ENCODE measurements at places on chromosomes 2 and 18.

DNA sequence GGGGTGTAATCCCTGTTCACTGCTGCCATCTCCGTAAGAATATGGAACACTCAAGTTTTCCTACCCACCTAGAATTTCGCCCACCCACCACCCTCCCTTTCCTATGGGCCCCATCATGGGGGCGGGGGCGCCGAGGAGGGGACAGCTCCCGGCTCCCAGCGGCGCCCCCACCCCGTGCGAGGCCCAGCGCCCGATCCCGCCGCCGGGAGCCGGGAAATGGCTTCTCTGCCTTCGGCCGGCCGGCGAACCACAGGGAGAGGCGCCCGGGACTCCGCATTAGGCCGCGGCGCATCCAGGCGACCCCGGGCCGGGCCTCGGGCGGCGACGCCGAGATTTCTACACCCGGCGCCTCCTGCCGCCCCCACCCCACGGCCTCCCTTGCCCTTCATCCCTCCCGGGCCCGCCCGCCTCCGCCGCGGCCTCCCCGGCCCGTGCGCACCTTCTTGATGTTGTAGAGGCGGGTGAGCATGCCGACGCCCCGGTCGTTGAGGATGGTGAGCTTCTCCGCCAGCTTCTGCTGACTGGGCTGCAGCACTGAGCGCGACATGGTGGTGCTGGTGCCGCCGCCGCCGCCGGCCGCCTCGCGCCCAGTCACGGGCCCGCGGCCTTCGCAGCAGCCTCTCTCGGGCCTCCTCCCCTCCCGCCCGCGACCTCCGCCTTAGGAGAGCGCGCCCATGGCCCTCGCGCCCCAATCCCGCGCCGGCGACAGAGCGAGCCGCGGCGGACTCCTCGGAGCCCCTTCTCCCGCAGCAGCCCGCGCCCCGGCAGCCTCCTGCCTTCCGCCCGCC is 510 bp downstream of the NCKAP1 start:
- DNase-seq: peak; percentile 31

GRCh38 chr18:33355263-33355662 is 85.3 kb downstream of the CCDC178 start:
- DNase-seq: no peak

DNA sequence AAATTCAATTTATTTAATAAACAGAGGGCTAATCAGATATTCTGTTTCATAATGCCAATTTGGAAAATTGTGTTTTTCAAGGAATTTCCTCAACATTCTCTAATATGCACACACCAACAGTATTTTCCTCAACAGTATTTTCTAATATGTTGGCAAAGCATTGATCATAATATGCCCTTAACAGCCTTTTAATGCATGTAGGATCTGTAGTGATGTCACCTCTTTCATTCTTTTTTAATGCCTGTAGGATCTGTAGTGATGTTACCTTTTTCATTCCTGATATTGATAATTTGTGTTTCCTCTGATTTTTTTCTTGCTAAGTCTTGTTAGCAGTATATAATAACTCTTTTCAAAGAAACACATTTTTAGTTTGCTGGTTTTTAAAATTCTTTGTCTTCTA is 15.9 kb downstream of the VWA3B start:
- DNase-seq: no peak

- no peak for DNase-seq
Observed at GRCh38 chr2:156340804-156341451, 8.4 kb upstream of the NR4A2 start.

DNA sequence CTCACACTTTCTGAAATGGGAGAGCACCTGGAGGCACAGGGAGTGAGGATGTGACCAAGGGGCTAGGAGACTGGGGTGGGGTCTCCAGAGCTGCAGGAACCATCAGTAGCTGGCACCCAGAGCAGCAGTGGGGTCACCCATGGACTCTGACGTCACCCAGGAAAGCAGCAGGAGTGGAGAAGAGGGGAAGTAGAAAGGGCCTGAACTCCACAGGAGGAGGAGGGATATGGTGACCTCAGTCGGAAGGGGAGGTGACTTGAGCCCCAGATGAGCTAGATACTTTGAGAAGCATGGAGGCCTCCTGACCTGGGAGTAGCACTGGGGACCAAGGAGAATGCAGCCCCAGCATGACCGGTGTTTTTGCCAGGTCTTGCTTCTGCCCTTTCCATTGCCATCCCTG is 8.8 kb downstream of the NMUR1 start:
- DNase-seq: no peak

DNA sequence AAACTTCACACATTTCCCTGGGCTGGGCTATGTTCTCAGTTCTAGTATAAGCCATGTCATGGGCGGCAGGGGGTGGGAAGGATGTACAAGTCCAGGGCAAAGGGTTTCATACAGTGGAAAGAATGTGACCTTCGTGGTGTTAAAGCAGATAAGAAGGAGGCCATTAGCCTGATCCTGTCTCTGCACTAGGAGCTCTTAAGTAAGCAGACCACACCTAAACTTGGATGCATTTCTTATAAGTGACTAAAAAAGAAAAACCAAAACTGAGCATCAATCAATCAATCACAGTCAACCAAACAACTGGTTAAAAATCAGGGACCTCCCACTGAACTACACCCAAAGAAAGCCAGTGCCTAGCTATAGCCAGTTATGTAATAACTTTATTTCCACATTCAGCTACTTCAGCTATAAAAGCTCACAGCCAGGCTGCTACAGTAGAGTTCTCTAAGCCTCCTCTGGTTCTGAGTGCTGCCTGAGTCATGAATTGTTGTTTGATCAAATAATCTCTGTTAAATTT is 46.8 kb upstream of the RIOK3 start:
- DNase-seq: no peak

DNA sequence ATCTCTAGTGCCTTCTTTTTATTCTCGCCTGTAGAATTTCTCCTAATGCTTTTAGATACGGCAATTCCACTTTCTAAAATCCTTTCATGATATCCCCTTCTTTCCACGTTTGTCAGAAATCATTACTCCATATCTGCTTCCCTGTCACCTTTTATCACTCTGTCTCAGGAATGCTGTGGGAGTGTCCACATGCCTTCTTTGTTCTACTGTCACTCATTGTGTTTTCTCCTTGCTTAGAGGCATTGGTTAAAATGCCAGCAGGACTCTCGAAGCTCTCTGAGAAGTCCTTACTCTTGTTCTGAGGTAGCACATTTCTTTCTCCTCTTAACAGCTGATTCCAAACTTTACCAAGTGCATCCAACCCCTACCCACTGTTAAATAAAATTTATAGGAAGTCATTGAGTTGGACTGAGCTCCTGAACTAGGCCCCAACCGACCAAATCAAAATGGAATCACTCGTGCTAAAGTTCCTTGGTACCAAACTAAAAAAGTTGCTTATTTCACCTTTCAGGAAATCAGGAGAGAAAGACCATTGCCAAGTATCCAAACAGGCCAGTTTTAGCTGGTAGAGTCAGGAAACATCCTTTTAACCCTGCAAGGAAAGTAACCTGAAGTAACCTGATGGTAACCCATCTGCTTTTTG is 10.6 kb upstream of the GALNT5 start:
- no peak for DNase-seq

DNA sequence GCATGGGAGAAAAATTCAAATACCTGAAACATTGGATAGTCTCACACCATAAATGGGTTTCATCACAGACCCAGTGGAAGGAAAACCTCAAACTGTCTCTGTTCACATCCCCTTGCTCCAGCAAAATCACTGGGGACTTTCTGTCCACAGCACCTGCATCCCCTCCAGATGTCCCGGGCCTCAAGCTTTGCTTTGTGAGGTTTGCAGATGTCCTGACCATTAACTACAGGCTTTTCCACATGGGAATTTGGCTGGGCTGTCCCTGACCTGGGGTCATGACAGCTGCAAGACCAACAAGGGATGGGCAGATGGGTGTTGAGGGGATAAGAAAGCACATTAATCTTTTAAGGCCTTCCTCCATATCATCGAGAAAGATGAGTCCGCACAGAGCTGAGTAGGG is 427.9 kb downstream of the TXNL1 start:
- DNase-seq: no peak

DNA sequence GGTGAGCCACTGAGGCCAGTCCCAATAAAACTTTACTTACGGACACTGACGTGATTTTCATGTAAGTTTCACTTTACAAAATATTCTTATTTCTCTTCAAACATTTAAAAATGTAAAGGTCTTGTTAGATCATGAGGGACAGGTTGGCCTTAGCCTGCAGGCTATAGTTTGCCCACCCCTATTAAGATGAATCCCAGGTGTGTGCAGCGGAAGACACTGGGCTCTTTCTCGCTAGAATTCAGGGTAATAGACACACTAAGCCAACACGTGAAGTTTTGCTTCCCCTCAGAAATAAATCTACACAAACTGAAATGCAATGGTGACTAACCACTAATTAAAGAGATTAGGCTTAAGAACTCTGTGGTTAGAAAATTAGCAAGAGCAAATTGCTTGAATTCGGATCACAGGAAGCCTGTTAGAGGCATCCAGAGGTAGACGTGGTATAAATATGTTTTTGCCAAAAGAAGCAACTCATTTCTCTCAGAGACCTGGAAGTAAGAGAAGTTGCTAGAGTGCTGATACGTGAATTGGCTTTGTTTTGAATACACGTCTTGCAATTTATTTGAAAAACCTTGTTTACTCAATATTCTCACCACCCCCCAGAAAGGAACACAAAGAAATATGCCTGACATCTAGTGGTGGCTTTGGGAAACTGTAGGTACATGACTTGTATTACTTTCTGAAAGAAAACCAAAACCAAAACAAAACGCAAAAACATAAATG is 151.6 kb downstream of the DTNB start:
- peak; percentile 8 for DNase-seq

GRCh38 chr2:98013407-98014042 is 17.8 kb upstream of the TMEM131 start:
- DNase-seq: no peak

DNA sequence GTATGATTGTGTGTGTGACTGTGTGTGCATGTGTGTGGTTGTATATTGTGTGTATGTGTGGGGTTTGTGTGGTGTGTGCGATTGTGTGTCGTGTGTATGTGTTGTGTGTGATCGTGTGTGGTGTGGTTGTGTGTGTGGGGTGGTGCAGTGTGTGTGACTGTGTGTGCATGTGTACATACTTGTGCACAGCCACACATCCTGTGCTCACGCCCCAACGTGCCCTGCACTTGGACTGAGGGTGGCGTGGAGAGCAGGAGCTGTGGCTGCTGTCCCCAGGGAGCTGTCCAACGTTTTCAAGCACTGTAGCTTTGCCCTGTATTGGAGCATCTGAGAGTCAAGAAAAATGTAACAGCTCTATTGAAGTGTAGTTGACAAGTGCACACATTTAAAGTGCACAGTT is 243.2 kb upstream of the HDAC4 start:
- no peak for DNase-seq

DNA sequence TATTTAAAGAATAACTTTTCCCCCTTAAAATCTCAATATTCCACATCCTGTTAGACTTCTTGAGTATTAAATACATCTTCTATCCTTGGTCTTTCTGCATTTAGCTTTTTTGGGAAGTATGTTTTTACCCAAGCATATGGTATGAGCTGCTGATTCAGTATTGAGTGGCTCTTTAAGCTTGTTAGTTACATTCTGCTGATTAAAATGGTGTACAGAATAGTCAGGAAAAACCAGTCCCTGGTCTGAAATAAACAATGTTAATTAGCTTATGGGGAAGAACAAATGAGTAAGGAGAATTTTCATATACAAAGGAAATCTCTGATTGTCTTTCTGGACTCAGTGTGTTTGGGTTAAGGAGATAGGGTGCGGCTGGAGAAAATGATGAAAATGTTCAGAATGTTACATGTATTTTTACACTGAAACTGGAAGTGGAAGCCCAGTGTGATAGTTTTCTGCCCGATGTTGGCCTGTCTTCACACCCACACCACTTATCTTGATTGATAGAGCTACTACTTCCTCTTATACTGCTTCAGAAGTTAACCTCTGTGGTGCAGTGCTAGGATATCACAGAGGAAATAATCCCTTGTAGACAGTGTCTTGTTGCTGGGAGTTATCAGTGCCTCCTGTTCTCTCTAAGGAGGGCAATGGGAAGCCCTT is 84.0 kb downstream of the MSH2 start:
- DNase-seq: no peak

- no peak for DNase-seq
Observed at GRCh38 chr2:213545964-213546475, 261.8 kb downstream of the SPAG16 start.

- DNase-seq: no peak
Observed at GRCh38 chr2:231159306-231159705, 34.5 kb upstream of the HTR2B start.

GRCh38 chr2:217407362-217407761 is 547.5 kb upstream of the TNP1 start:
- DNase-seq: no peak

DNA sequence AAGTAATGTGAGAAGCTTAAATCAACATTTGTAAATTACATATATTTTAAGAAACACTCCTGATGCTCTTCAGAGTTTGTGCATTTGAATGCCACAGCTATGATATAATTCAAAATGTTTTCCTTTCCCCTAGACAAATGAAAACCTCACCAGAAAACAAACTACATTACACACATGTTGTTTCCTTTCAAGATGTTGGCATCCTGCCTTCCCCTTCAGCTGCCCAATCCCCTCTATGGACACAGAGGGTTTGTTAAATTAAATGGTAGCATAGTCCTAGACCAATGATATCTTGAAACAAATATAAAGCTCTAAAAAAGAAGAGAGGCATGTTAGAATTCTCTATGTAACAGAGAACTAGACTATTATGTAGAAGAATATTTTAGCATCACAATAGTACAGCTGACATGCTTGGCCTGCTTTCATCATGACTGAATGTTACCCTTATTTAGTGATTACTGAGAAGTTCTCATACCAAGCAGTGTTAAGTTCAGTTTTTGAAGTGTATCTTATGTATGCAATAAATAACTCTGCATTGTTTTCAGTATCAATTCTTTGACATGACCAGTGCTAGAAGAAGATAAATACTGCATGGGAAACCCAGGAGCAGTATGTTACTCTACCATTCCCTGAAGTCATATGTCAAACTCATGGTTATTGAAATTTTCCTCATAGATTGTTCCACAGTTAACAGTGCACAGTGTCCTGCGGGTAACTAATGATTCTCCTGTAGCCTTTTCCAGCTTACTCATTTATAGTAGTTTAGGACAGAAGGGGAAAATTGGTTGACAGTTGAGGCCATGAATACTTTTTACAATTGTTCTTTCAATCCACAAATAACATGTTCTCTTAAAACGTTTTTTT is 316.3 kb upstream of the KCNJ3 start:
- DNase-seq: no peak

GRCh38 chr2:15158100-15158499 is 403.0 kb downstream of the NBAS start:
- DNase-seq: no peak

DNA sequence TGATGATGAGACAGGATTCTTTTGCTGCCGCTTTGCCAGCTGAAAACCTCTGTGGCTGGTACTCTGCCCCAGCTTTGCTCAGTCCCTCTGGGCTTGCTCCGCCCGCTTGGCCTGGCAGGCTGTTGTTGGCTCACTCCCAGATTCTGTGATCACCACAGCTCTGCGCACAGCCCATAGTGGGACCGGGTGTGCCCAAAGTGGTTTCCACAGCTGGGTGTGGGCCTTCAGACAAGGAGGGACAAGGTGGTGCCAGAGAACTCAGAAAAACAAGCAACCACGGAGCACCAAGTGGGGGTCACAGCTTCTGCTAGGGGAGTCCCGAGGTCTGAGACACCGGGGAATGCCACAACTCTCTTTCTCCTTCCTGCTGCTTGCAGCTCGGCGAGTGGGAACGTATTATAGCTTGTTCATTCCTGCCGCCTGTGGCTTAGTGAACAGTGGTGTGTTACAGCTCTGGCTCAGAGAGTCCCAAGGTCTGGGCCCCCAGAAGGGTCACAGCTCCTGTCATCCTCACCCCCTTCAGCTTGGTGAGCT is 9.2 kb upstream of the KYNU start:
- DNase-seq: no peak

GRCh38 chr2:96823198-96823597 is 7.1 kb downstream of the CNNM3 start:
- no peak for DNase-seq

GRCh38 chr18:6139007-6139406 is 243.7 kb upstream of the TMEM200C start:
- DNase-seq: no peak

Data from stimulated activated CD4-positive, alpha-beta T cell treated with anti-CD3 and anti-CD28 coated beads, TNF-alpha, amount 100 ng/mL, for 1 hour (primary cell).